ENCODE measurements at places on chromosomes 6 and 20. TPM values are rescaled to one million over a fixed set of nuclear protein-coding genes. Genes with fewer than 3 reads are reported as not detected.

Gene ELOVL4
- 2.9 TPM for total RNA-seq

Gene MYO6
- total RNA-seq: 20.4 TPM

DNA sequence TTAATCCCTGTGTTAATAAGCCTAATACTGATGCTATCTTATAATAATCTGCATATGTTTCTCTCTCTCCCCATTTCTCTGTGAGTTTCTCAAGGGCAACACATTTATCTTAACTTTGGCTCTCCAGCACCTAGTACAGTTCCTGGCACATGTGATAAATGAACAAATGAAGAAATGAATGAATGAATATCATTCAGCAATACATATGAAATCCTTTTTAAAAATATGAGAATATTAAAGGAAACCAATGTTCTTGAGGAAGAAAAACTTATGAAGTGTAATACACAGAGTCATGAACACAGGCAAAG, 55.9 kb downstream of the PIGU start:
- H3K4me3 ChIP-seq: no peak overlapping the region
- H3K4me1 ChIP-seq: peaks cover 13% of the 10 kb centered on the region
- DNase-seq: no peak
- H3K27me3 ChIP-seq: no peaks in the 10 kb centered on the region

GRCh38 chr20:45347297-45347935, 808 bp downstream of the SDC4 start:
- peaks cover 60% of the 10 kb centered on the region for H3K4me1 ChIP-seq
- H3K27ac ChIP-seq: peak overlapping the region; percentile 91
- no peaks in the 10 kb centered on the region for H3K27me3 ChIP-seq
- H3K36me3 ChIP-seq: no peaks in the 10 kb centered on the region

DNA sequence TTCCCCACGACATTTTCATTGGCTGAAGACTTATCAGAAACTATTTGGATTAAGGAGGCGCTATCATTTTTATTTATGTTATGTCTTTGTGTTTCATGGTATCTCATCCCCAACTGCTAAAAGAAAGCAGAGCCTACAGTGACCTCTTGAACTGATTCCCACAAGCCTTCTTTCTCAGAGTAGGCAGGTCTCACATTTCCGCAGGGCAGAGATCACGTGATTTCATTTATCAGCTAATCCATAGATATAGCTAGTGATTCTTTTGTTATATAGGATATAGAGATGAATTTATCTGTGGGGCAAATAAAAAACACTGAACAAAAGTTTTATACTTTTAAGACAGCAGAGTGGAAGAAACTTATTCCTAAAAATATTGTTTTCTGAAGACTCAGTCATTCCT, 25.0 kb upstream of the POPDC3 start:
- no peaks in the 10 kb centered on the region for H3K4me1 ChIP-seq
- no peaks in the 10 kb centered on the region for H3K36me3 ChIP-seq
- no peak overlapping the region for H3K27ac ChIP-seq
- no peak overlapping the region for H3K4me3 ChIP-seq
- no peaks in the 10 kb centered on the region for H3K27me3 ChIP-seq
- no peak for DNase-seq

DNA sequence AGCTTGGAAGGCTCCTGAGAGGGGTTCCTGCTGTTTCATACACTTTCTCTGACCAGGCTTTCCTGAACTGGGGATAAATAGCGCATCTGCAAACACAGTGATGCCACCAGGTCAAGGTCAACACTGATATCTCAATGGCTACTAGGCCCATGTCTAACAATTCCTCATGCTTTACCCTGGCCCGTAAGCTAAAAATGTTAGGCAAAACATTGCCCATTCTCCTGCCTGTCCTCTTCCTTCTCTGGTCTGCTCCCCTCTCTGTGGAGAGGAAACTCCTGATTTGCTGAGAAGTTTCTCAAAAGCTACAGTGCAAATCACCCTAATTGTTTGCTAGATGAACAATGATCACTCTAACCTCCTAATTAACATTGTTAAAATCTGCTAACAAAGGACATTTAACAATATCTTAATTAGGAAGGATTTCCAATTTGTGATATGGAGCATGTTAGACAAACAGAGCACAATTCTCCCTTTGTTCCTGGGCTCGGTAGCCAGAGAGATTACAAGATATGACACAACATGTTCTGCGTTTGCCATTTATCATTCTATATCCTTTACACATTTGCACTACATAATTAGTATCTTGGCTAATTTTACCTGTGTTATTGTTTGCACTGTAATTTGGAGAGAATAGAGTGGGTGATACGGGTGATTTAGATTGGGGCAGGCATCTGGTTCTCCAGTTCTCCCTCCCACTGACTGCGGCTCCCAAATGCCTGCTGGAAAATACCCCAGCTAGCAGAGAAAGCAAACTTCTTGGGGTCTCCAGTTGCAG, 266.8 kb downstream of the CD83 start:
- no peaks in the 10 kb centered on the region for H3K36me3 ChIP-seq
- no peak for DNase-seq
- H3K27ac ChIP-seq: no peak overlapping the region
- H3K4me3 ChIP-seq: no peak overlapping the region
- H3K27me3 ChIP-seq: no peaks in the 10 kb centered on the region
- H3K4me1 ChIP-seq: no peaks in the 10 kb centered on the region

DNA sequence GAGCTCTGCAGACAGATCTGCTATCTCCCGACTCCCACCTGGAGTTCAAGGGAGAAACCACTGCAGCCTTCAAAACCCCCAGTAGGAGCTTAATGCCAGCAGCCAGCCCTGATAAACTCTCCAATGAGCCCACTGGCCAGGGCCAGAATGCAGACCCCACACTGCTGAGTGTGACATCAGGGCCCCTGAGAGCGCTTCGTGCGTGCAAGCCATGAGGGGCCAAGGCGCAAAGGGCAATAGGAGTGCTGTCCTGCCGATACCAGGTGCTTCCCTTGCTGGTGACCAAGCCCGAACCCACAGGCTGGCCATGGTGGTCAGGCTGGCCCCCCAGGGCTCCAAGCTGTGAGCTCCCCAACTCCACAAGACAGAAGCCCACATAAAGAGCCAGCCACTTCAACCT, 33.2 kb upstream of the CST7 start:
- H3K36me3 ChIP-seq: no peaks in the 10 kb centered on the region
- H3K27ac ChIP-seq: no peak overlapping the region
- H3K4me3 ChIP-seq: no peak overlapping the region
- peaks cover 4% of the 10 kb centered on the region for H3K4me1 ChIP-seq
- no peak for DNase-seq
- H3K27me3 ChIP-seq: no peaks in the 10 kb centered on the region
